ENCODE measurements at places on chromosomes 6 and 20. TPM values are rescaled to one million over a fixed set of nuclear protein-coding genes. Genes with fewer than 3 reads are reported as not detected.

The TMEM217 gene
- 0.78 TPM for total RNA-seq

The SAMD5 gene
- total RNA-seq, result 0.10 TPM

The STK38 gene
- 25.7 TPM for total RNA-seq

The DZANK1 gene
- 3.2 TPM for total RNA-seq

The MBOAT1 gene
- 20.5 TPM for total RNA-seq

DNA sequence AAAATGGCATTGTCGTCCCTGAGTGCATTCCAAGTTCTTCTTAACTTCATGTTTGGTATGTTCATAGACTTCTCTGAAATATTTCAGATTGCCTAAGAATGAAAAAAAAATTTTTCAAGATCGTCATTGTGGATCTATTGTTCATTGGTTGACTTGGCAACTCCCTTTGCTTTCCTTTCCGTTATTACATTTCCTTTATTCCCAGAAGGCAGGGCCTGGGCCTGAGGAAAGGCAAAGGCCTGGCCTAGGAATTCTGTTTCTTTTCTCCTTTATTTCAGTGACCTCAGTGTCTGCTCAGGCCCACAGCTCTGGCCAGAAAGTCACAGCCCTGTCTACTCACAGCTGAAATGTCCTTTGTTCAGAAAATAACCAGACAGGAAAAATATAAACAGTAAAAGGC is 401.6 kb upstream of the PLCB4 start:
- DNase-seq, result no peak

DNA sequence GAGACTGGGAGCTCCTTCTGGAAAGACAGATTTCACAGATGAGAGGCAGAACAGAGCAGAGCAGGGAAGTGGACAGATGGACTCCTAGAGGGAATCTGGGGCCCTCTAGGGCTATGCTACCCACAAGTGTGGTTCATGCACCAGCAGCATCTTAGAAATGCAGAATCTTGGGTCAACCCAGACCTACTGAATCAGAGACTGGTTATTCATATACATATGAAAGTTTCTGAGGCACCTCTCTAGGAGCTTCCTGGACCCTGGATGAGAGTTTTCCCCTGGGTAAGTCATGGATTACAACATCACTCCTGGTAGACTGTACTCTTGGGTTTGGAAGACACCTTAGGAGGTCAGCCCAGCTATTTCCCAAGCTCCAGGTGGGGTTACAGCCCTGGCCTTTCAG is 55.4 kb upstream of the SAYSD1 start:
- no peak for DNase-seq

DNA sequence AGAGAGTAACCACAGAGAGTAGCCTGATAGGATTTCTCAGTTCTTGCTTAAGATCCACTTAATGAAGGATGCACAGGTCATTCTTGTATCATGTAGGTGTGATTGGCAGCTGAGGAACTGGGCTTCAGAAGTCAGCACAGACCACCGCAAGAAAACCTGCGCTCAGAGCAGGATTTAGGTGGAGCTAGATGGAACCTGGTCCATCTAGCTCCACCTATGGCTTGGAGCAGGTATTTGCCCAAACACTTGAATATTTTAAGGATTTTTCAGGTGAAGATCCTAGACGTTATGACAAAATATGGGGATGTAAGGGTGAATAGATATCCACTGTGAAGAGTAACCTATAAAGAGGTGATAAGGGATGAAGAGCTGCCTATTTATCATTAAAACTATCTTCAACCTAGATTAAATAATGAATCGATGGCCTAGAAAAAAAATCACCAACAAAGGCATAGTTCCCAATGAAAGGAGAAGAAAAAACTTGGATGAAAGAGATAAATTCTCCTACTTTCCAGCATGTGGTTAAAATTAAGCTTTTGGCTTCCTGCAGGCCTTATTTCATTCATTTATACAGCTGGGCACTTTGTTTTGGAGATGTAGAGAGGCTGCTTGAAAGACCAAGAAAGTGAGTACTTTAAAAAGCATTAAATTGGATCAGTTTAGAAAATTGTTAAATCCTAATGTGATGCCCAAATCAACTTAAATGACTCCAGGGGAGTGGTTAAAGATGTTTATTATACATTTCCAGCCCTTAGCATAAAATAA is 778.4 kb upstream of the GJE1 start:
- no peak for DNase-seq

DNA sequence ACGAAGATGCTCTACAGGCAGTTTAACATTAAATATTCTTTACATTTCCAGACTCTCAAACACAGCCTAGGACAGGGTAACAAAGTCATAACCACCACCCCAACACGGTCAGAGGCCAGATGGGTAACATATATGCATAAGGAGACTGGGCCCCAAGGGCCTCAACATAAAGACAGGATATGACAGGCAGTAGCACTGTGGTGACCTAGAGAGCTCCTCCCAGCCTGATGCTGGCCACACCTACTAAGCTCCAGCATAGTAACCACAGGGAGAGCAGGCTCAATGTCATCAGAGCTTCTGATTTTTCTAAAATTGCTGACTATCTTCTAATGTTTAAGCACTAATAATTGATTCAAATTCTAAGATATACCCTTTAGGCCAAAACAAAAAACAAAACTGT is 21.7 kb downstream of the SMLR1 start:
- DNase-seq, result peak; percentile 28

GRCh38 chr6:45625191-45625664 is 247.5 kb upstream of the SUPT3H start:
- peak; percentile 89 for DNase-seq

GRCh38 chr6:139846538-139847456 is 472.3 kb upstream of the CITED2 start:
- DNase-seq, result no peak
